ENCODE measurements at places on chromosomes 11 and 22.

DNA sequence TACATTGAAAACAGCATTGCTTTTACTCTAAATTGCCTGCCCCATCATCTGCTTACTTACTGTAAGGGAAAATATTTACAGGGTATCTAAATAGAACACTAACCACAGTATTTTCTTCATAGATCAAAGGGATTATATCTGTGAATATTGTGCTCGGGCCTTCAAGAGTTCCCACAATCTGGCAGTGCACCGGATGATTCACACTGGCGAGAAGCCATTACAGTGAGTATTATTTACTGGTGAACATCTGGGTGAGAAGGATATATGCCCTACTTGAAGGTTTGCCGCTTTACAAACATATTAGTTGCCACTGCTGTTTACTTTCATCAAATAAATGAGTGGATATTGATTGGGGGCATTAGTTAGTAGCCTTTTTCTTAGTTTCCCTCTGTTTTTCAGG, 5.9 kb upstream of the CNTF start:
- DNase-seq, result no peak

- no peak for DNase-seq
Observed at GRCh38 chr11:2099516-2100349, 39.5 kb downstream of the IGF2 start.

DNA sequence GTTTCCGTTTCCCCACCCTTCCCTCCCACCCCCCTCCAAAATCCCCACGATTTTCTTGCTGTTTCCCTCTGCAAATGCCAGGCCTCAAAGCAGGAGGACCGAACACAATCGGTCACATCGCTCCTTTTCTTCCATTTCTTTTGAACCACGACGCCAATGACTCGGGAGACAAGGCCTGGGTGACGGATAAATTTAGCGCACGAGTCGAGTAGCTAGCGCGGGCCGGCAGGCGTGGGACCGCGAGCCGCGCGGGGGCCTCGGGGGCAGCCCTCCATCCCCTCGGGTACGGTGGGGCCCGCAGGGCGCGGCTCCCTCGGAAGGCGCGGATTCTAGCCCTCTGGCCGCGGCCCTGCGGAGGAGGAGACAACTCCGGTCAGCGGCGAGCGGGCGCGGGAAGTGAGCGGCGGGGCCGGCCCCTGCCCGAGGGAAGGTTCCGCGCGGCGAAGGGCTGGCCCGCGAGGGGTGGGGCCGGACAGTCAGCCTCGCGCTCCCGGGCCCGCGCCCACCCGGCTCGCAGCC, 414 bp downstream of the JOSD1 start:
- DNase-seq, result no peak

DNA sequence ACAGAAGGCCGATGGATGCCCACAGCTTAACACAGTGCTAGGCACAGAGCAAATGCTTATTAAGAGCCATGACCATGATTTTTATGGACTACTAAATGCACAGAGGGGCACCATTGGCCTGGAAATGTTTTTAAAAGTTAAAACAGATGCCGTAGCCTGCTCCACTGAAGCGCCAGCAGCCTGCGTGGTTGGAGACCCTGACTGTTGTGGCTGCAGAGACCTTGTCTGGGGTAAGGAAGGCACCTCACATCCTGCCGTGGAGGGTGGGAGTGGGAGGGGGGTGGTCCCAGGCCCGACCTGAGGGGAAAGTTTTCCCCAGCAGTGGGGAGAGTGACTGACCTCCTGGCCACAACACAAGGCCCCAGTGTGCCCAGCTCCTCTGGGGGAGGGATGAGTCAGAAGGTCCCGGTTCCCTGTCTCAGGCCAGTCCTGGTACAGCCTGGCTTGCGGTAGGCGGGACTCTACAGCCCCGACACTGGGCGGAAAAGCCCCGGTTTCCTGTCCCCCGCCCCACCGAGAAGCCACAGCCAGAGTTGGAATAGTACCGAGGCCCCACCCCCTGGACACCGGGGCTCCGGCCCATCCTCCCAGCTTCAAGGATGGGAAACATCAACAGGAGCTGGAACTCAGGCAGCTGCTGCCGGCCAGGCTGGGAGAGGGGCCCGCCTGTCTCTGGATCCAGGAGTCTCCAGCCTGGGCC, 7.0 kb downstream of the CHST1 start:
- DNase-seq, result no peak

GRCh38 chr11:93542811-93543229, 371 bp downstream of the SMCO4 start:
- DNase-seq, result no peak

GRCh38 chr11:115637599-115638241, 133.5 kb upstream of the CADM1 start:
- no peak for DNase-seq

DNA sequence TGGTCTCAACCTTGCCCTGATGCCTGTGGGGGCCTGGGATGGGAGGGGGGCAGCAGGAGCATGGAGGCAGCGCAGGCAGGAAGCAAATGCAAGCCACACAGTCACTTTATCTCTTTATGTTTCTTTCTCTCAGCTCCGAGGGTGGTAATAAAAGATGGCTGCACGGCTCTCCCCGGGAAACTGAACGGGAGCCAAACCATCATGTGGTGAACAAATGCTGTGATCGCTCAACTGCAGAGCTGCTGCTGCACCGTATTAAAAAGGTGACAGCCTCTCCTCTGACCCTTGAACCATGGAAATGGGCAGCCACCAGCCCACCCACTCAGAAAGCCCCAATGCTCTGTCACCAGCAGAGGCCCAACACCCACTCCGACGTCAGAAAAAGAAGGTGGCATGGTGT, 110.0 kb downstream of the TIMP3 start:
- DNase-seq, result no peak

DNA sequence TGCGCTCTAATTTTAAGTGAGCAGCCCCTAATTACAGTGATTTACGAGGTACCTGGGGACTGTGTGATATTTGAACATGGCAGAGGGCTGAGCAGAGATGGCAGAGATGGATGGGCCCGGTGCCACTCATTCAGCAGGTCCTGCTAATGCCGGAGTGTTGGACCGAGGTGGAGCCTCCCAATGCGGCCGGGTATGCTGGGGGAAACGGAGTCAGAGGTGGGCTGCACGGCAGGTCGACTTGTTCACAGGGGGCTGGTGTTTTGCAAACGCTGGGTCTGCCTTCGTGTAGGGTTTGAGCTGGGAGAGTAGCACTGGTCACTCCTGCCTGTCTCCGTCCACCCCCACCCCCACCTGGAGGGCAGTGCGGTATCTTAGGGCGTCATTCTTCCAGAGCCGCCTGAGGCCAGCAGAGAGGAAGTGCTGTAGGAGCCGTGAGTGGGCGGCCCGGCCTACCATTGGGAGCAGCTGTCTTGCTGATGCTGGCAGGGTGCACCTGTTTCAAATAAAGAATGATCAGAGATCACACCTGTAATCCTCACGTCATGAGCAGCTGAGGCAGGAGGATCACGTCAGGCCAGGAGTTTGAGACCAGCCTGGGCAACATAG, 122.6 kb downstream of the IGLL1 start:
- no peak for DNase-seq

- no peak for DNase-seq
Observed at GRCh38 chr11:16193897-16194381, 162.4 kb downstream of the SOX6 start.

- no peak for DNase-seq
Observed at GRCh38 chr22:36395055-36395849, 7.5 kb upstream of the MYH9 start.

- DNase-seq, result no peak
Observed at GRCh38 chr11:119192111-119192510, 6.8 kb downstream of the NHERF4 start.

DNA sequence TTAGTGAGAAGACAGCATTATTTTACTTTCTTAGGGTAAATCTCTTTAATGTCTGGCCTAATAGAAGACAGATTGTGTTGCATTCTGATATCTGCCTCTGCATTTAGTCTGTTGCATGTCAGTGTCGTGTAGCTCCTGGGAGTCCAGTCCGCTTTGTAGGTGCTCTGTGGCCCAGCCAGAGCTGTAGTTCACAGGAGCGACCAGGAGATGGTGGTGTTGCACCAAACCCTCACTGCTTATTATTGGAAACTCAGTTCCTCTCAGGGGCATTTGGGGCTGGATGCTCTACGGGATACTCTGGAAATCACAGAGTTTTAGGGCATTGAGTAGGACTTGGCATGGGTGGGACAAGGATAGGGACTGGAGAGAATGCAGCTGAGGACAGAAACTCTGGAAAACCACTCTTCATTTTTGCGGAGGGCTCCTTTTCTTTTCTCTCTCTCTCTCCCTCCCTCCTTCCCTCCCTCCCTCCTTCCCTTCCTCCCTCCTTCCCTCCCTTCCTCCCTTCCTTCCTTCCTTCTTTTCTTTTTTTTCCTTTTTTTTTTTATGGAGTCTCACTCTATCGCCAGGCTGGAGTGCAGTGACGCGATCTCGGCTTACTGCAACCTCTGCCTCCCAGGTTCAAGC, 21.7 kb downstream of the MIAT start:
- DNase-seq, result peak; percentile 13

DNA sequence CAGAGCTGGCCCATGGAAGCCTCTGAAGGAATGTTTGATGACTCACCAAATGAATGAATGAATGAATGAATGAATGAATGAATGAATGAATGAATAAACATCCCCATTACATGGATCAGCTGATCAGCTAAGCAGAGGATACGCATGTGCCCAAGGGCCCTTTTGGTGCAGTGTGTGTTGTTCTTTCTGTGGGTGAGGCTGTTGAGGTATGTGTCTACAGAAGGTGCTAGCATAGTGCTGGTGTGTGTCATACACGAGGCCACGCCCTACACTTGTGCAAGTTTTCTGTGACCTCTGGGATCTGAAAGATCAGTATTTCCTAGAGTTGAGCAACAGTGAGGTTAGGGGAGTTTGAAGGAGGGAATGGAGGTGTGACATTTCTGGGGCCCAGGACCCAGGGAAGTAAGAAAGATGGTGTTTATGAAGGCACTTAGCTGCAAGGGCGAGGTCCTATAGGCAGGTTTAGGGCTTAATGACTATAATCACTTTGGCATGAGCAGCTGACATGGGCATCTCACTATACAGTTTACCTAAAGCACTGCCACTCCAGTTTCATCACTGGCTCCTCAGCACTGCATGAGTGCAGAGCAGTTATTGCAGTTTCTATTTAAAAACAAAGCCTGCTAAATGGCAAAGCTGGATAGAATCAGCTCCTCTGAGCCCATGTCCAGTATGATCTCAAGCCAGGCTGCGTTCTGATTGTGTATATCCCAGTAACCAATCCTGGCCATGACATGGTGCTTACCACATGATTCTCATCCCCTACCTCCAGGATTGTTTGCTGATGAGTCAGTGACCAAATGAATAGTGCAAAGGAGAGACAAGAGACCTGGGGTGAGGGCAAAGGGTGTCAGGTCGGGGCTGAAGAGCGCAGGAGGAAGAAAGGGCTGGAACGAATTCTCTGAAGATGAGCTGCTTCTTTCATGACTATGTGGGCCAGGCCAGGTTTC, 36.4 kb upstream of the E2F8 start:
- DNase-seq, result no peak

- no peak for DNase-seq
Observed at GRCh38 chr11:117815262-117815803, 9.2 kb downstream of the FXYD2 start.

GRCh38 chr11:1303126-1303821, 6.2 kb downstream of the TOLLIP start:
- no peak for DNase-seq
